ENCODE measurements at places on chromosomes 3 and 15.

DNA sequence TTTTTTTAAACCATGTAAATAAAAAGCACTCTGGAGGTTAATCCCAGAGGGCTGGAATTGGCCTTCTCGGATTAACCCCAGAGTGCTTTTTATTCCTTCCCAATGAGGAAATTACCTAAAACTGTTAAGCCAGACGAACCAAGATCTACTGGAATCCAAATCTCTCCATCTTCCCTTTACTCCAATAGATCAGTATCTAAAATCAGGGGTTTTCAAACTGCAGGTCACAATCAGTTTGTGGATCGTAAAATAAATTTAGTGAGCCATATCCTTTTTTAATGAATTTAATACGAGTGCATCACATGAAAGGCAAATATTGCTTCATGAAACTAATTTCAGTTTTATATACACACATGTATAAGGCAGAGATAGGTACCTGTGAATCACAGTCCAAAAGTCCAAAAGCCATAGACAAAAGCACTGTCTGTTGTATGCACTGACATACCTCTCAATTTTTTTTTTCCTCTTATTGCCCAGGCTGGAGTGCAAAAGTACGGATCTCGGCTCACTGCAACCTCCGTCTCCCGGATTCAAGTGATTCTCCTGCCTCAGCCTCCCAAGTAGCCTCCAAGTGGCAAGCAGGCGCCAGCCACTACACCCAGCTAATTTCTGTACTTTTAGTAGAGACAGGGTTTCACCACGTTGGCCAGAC lies 61.3 kb downstream of the TBL1XR1 start:
- no peak for DNase-seq

- no peak for DNase-seq
Observed at GRCh38 chr3:141116721-141117120, 65.6 kb downstream of the SPSB4 start.

GRCh38 chr3:78834910-78835309 lies 932.9 kb downstream of the ROBO1 start:
- no peak for DNase-seq

GRCh38 chr15:39443659-39444219 lies 137.1 kb upstream of the THBS1 start:
- DNase-seq, result no peak

GRCh38 chr3:172514678-172515077 lies 8.6 kb downstream of the TNFSF10 start:
- no peak for DNase-seq
